ENCODE measurements at places on chromosomes 11 and 22.

DNA sequence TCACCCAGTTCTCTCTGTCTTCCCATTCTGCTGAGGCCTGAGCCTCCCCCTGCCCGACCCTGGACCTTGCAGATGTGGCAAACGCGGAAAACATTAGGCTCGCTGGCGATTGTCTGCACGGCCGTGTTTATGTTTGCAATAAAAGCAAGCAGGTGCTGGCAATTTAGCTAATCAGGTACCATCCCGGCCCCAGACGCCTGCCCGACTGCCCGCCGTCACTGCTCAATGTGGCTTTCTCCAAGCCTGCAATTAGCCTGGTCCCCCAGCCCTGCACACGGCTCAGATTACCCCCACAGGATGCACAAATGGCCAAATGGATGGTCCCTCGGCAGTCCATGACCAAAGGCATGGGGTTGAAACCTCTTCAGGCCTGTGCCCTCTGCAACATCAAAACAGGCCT, 259.7 kb downstream of the MN1 start:
- no peak for DNase-seq

- no peak for DNase-seq
Measured at GRCh38 chr11:65742353-65742752, 21.8 kb upstream of the RNASEH2C start.

DNA sequence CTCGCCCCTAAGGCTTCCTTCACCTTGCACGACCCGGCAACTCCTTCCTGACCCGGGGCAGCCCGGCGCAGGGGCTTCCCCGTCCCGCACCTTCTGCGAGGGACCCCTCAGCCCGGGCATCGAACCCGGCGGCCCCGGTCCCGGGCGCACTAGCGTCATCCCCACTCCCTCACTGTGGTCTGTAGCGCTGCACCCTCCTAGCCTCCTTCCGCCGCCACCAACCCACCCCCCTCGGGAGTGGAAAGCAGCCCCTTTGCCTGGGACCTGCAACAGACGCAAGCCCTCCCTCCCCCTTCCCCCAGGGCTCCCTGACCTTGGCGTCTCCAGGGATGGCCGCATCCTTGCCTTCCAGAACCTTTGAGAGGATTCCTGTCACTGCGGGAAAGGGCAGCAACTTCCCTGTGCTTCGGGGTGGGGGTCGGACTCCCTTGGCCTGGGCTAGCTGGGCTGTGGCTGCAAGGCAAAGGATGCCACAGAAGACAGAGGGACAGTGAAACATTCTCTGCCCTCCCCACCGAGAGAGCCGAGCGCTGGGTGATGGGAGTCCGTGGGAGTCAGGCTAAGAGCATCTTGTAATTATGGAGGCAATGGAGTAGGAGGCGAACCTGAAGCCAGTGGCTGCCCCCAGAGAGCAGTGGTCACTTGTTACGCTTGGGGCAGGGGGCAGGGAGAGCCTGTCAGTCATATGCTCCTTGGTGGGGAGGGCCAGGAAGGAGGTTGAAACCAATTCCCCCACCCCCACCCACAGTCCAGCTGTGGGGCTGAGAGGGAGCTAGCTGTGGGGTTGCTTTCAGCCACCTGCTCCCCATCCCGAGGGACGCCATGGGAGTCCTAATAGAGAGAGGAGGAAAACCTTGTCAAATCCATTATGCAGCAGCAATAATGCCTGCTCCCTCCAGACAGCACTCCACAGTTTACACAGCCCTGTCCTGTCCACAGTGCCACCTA, 920 bp downstream of the TMEM132A start:
- no peak for DNase-seq

DNA sequence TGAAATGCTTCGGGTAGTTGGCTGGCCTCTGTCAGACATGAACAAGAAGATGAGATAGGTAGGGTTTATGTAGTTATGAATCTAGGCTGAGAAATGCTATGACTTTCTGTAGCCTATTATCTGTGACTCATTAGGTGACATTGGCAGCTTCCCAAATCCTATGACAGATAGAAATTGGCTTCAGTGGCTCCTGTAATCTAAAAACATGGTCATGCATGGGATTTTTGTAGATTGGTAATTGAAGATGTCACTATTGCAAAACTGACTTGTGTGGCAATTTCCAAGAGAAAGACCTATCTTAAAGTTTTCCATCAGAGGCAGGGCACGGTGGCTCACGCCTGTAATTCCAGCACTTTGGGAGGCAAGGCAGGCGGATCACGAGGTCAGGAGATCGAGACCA, 29.4 kb upstream of the GRIK4 start:
- no peak for DNase-seq

GRCh38 chr11:127693686-127694085, 693.1 kb upstream of the KIRREL3 start:
- DNase-seq = no peak

- no peak for DNase-seq
Measured at GRCh38 chr11:115279813-115280761, 224.1 kb downstream of the CADM1 start.

- no peak for DNase-seq
Measured at GRCh38 chr11:35390737-35391682, 28.3 kb downstream of the SLC1A2 start.

- DNase-seq = no peak
Measured at GRCh38 chr22:36257948-36258670, 5.2 kb downstream of the APOL1 start.

GRCh38 chr11:36271794-36272407, 17.3 kb downstream of the COMMD9 start:
- no peak for DNase-seq

DNA sequence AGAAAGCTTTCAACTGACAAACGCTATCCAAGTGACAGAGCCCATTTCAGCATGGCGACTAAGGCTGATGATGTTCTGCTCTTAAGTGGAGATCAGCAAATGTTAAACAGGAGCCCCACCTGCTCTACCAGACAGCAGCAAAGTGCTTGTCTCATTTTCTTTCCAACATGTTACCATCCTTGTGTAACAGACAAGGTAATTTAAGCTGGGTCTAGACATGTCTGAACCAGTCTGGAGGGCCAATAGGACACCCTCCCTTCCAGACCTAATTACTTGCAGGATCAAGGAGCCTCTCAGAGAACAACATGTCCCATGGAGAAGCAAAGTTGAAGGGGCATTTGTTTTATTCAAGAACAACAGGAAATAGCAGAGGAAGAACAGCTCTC, 3.9 kb upstream of the LMO2 start:
- DNase-seq = no peak

GRCh38 chr22:50034126-50035081, 21.8 kb upstream of the IL17REL start:
- no peak for DNase-seq

DNA sequence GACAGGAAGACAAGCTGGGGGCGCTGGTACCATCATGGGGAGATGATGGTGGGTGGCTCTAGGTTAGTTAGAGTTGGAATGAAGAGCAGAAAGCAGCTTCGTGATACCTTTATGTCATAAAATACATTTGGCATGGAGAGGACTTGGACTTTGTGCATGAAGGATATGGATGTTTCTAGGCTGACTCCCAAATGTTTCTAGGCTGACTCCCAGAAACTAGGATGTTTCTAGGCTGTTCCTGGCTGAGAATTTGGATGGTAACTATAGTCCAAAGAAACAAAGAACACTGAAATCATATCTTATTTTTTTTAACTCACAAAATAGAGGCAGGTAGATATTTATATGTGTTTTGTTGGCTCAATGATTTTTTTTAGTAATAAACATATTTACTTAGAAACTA, 89.4 kb upstream of the VPREB1 start:
- DNase-seq = no peak

DNA sequence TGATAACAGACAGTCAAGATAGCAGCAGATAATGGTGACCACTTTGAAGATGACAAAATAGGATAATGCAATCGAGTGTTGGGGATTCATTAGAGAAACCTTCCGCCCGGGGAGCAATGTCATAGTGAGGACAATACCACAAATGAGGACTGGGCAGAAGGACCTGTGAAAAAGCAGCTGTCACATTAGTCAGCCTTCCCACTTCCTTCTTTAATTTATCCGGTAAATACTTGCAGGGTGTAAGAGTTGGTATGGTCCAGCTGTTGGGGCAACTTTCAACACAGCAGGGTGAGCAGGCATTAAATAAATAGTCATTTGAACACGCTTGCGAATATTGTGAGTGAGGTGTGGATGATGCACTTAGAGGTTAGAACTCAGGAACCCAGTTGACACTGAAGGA, 132.5 kb upstream of the KIRREL3 start:
- DNase-seq = no peak

DNA sequence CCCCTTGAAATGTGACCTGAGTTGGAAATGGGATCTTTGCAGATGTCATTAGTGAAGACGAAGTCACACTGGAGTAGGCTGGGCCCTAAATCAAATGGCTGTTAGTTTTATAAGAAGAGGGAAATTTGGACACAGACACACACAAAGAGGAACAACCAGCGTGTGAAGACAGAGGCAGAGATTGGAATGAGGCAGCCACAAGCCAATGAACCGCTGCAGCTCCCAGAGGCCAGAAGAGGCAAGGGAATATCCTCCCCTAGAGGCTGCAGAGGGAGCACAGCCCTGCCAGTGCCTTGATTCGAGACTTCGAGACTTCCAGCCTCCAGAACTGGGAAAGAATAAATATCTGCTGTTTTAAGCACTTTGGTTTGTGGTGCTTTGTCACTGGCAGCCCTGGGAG, 484.5 kb downstream of the MN1 start:
- no peak for DNase-seq

GRCh38 chr11:129960216-129961214, 42.1 kb downstream of the PRDM10 start:
- no peak for DNase-seq

GRCh38 chr11:74249496-74249895, 61.9 kb downstream of the P4HA3 start:
- no peak for DNase-seq

- DNase-seq = no peak
Measured at GRCh38 chr22:44224166-44224565, 43.4 kb downstream of the PARVG start.

GRCh38 chr22:41576877-41577276, 12.8 kb downstream of the PMM1 start:
- no peak for DNase-seq

- DNase-seq = no peak
Measured at GRCh38 chr11:2777386-2777785, 77.6 kb upstream of the KCNQ1OT1 start.

GRCh38 chr22:27185760-27186302, 528.4 kb downstream of the MIAT start:
- no peak for DNase-seq

- DNase-seq = no peak
Measured at GRCh38 chr11:109046284-109046992, 375.6 kb upstream of the C11orf87 start.

GRCh38 chr11:44190883-44191230, 95.4 kb downstream of the EXT2 start:
- no peak for DNase-seq

- DNase-seq = no peak
Measured at GRCh38 chr11:41119484-41119883, 340.0 kb downstream of the LRRC4C start.

DNA sequence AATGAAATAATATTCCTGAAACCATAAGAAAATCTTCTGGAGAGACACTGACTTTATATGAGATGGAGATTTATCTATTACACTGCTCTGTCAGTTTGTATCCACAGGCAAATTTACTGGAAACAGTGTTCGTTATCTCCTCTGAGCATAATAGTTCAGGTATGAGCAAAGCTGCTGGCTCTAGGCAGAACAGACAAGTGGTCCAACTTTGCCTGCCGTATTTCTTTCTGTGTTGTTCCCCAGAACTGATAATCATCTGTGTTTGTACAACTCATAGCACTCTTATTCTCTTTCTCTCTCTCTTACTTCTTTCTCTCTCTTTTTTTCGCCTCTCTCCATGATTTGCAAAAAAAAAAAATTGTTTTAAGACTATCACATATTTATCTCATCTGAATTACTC, 623.8 kb upstream of the CHORDC1 start:
- no peak for DNase-seq

DNA sequence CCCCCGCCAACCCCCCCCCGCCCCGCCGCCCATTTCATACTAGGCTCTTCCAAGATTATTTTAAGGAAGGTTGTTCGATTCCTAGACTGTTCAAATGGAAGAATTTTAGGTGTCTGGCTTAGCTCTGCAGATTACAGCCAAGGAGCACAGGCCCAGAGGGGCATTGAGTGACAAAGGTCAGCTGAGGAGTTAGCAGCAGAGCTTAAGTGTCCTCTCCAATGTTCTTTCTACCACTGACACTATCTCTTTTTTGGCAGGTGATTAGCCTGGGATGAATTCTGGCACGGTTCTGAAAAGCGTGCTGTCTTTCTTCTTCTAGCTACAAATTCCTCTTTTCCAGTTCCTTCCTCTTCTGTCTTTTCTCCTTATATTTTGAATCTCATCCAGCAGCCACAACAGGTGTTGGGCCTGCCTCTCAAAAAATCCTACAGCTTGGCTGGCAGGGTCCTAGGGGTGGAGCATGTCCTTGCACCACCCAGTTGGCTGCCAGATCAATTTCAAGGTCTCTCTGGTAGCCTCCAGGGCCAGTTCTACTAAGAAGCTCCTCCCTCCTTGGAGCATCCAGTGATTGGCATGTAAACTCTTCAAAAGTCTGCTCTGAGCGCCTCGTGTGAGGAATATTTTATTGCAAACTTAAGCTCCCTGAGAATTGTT, 23.0 kb downstream of the KCNE3 start:
- DNase-seq = no peak

GRCh38 chr11:60995798-60996197, 24.3 kb downstream of the CD6 start:
- no peak for DNase-seq

DNA sequence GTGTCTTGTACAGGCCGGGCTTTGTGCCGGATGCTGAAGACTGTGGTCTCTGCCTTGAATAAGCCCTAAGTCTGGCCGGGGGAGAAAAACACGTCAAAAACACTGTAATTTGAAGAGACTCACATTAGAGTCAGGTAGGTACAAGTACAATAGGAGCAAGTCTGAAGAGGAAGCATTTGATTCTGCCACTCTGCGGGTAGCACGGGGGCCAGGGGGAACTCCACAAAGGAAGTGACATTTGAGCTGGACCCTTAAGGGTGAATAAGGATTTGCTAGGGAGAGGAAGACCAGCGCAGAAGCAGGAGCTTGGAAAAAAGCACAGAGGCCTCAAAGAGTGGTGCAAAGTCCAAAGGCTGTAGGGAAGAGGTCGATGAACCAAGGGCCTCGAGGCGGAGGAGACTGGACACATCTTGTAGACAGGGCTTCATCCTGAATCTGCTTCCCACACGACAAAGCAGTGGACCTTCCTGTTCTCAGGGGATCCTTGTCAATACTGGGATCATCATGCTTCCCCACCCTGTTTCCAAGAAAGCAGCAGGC, 38.7 kb downstream of the BUD13 start:
- no peak for DNase-seq

DNA sequence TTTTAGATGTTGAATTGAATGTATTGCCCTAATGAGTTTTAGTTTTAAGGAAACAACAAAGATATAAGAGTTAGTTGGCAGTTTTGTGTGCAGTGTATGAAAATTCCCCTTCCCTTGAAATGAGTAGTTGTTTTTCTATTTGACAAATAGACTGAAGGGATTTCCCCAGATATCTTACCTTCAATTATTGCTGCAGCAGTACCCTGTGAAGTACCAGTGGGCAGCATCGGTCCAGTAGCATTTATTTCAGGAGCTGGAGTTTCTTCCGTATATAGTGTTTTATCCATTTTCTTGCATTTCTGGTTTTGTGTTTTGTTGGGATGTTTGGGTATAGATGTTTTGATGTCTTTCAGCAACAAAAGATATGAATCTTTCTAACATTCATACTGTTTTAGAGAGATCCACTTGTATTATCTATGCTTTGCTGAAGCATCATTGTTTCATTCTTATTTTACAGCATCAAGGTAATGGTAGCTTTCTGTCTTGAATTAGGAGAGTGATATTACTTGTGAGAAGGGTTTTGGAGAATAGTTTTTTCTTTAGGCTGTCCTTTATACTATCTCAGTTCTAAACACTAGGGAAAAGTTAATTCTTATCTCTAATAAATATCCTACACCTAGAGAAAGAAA, 7.4 kb downstream of the KMT2A start:
- no peak for DNase-seq

All from stimulated activated CD8-positive, alpha-beta memory T cell treated with anti-CD3 and anti-CD28 coated beads, Interleukin-15, amount 100 ng/mL, for 24 hours (primary cell).